ENCODE measurements at places on chromosomes 7 and 10.

GRCh38 chr10:4837551-4837950, 11.5 kb downstream of the AKR1E2 start:
- DNase-seq: no peak

- DNase-seq: no peak
These were observed 1.5 kb downstream of the ANKRD61 start for GRCh38 chr7:6032641-6033040.

- no peak for DNase-seq
These were observed 175.3 kb upstream of the RHEB start for GRCh38 chr7:151694828-151695580.

DNA sequence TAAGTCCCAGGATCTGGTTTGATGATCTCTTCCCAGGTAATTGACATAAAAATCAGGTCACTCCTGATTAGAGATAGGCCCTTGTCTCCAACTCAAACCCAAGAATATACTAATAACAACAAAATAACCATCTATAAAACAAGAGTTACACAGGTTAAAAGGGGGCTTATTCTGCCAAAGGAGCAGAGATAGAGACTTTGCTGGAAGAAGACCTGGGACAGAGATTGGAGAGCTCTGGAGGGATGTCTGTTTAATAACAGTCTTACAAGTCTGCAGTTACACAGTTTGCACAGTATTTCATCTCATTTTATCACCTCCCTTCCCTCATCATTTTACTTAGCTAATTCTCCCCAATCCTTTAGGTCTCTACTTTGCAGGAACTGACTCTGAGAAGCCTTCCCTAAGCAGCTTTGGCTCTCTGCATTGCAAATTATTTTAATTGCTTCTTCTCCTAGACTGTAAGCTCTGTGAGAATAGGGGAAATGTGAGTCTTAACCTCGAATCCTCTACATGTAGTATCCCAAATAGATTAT, 3.7 kb upstream of the ZNF438 start:
- no peak for DNase-seq

DNA sequence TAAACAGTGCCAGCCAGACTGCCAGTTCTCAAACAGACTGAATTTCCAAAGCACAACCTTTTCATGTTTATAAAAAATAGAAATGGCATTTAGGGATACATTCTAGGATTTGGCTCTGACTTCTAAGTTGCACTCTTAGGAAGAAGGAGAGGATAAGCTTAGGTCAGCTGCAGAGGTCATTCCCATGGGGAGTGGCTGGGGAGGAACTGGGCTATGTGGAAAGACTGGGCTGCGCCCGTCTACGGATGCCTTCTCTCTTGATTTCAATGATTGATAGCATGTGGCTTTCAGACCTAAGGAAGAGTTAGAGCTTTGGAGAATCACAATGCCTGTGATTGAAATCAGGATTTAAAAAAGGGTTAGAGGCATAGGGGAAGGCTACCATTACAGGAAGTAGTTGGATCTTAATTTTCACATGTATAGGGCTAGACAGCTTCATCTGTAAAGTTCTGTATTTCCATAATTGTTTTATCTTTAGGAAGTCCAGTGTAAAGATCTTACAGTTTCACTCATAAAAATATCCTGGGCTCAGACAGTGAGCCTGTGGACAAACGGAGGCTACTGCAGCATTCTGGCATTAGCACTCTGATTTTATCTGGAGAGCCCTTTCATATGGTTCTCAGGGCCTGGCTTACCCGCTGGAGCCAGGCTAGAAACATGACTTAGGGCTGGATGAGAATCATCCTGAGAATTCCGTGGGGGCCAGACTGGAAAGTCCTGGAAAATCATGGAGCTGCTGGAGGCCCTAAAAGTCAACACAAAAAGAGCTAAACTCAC, 29.5 kb downstream of the NUDT5 start:
- no peak for DNase-seq

DNA sequence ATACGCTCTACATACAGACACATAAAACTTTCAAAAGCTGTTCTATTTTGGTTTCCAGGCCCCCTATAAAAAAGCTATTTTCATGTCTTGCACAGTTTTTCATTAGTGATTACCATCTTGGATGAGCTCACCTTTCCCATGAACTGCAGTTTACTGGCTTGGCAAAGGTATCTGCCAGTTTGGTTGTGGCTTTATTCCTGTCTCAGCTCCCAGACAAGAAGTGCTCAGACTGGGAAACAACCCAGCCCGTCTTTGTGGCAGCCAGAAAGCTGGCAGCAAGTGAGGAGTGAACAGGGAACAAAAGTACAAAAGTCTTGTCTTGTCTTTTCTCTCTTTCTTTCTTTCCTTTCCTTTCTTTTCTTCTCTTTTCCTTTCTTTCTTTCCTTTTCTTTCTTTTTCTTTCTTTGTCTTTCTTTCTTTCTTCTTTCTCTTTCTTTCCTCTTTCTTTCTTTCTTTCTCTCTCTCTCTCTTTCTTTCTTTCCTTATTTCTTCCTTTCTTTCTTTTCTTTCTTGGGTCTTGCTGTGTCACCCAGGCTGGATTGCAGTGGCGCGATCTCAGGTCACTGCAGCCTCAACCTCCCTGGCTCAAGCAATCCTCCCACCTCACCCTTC, 138.8 kb downstream of the CFAP58 start:
- DNase-seq: no peak

DNA sequence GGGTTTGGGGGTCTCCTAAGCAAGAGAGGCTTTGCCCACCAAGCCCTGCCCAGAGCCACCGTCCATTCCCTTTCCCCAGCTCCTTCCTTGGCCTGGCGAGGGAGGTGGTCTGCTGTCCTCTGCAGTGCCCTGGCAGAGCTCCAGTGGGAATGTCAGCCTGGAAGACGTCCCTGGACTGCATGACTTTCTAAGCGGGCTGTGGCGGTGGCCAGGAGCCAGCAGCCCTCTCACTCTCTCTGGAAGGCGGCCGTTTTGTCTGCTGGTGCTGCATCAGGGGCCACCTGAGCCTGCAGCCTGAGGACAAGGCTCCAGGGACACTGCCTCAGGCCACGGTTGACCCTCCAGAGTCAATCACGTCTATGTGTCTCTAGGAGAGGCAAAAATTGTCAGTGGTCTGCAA, 271.0 kb downstream of the SKAP2 start:
- DNase-seq: no peak

- no peak for DNase-seq
These were observed 16.9 kb downstream of the VENTX start for GRCh38 chr10:133254421-133255120.

DNA sequence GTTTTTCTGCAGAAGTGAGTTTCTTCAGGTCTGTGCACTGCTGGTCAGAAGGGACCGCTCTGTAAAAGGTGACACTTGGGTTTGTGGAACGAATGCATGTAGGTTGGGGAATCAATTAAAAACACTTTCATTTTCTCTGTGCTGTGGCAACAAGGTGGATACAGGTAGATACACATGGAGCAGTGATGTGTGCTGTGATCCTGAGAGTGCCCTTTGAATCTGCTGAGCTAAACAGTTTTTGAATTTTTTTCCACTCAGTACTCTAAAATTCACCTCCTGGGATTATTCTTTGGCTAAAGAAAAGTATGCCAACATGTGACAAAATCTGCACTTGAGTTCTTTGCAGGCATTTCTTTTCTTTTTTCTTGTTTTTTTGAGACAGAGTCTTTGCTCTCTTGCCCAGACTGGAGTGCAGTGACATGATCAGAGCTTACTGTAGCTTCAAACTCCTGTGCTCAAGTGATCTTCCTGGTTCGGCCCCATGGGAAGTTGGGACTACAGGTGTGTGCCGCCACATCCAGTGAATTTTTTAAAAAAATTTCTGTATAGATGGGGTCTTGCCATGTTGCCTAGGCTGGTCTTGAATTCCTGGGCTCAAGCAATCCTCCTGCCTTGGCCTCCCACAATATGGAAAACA, 338.9 kb downstream of the EXOC4 start:
- DNase-seq: no peak

GRCh38 chr7:75572396-75572795, 80.3 kb downstream of the SPDYE5 start:
- DNase-seq: no peak

All from NCI-H748 treated with DMSO at 0.1 percent for 48 hours (cell line).